Fibroblast of the aortic adventitia (primary cell): ENCODE measurements at places on chromosomes 2 and 18.
A peak's percentile ranks its signal among the peaks of the same experiment; 100 is the strongest.

- DNase-seq = peak; percentile 90
Observed at GRCh38 chr2:55843096-55843993, 80.2 kb downstream of the EFEMP1 start.

DNA sequence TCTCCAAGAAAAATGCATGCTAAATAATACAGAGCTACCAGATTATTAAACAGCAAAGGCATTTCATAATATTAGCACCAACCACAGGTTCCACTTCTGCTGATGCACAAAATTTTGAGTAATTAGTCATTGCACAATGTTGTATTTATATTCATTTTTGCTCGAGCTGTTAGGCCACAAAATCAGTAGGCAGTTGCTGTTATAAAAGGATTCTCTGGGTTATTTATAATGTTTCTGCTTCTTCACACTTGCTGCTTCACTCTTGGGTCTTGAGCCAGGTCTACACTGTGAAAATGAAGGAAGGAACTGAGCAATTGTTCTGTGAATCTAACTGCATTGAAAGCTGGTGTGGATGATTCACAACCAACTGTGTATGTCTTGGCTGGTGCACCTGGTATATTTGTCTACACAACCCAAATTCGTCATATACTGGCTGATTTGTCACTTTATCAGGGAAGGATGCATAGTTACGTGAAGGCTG, 38.3 kb downstream of the MRPL33 start:
- peak; percentile 85 for DNase-seq

GRCh38 chr2:239351687-239352086, 49.1 kb downstream of the HDAC4 start:
- no peak for DNase-seq

DNA sequence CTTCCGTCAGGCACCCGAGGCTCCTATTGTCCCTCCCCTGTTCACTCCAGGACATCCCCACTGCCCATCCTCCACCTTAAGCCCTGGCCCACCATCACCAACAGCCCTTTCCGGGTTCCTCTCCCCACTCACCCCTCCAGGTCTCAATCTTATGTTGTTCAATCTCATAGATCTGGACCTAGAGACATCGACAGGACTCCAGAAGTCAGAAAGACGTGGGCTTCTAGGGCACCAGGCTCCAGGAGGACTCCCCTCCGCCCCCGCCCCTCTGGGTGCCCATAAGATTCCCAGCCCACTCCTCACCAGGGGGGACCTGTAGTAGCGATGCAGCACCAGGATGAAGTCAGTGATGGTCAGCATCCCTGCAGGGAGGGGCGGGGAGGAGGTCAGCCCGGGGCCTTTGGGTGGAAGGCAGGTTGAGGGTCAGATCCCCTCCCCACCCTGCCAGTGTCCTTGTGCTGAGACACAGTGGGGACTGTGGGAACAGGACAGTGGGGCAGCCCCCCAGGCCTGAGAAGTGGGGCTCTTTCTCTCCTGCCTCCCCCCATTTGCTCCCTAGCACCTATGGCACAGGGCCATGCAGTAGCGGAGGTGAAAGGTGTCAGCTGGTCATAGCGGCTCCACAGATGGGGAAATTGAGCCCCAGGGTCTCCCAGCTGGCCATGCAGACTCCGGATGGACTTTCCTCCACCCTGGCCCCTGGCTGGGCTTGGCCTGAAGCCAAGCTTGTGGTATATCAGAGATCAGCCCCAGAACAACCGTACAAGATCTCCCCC, 3.7 kb downstream of the PRKAG3 start:
- DNase-seq = no peak

- no peak for DNase-seq
Observed at GRCh38 chr2:131031431-131031841, 61.8 kb downstream of the FAM168B start.
